ENCODE measurements at places on chromosomes 1 and 21.

- DNase-seq = no peak
Measured at GRCh38 chr1:26578167-26578566, 48.6 kb downstream of the RPS6KA1 start.

- no peak for DNase-seq
Measured at GRCh38 chr1:42691157-42691498, 8.9 kb downstream of the YBX1 start.

- peak; percentile 81 for DNase-seq
Measured at GRCh38 chr1:8889925-8890785, 11.7 kb upstream of the ENO1 start.

DNA sequence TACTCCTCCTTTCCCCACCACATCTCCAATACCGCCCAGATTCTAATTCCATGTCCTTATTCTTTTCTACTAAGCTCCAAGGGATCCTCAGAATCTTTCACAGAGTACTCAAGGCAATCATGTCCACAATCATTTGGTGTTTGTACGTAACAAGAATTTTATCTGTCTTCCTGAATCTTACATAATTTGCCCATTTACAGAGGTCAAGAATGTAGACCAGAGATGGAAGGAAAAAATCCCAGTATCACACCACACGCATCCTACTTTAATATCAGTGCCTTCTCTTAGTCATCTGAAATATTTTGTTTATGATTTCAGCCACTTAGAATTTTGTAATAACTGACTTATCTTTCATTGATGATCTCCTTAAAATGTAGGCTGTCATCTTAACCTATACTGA, 366.0 kb upstream of the LRRC7 start:
- DNase-seq = no peak

DNA sequence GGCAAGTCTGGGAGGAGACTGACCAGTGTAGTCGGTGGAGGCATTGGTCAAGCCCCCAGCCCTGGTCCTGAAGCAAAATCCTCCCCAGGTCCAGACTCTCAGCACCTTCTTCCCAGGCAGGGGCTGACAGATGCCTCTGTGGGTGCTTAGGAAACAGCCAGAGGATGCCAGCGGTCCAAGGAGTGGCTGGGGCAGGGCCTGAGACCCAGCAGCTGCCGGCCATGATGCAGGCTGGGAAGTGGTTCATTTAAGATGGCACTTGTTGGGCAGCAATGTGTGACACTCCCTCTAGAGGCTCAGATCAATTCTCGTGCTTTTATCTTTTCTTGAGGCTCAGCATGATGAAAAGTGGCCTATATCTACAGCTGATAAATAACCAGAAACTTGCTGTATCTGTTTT, 165.0 kb upstream of the VAMP3 start:
- DNase-seq = no peak

DNA sequence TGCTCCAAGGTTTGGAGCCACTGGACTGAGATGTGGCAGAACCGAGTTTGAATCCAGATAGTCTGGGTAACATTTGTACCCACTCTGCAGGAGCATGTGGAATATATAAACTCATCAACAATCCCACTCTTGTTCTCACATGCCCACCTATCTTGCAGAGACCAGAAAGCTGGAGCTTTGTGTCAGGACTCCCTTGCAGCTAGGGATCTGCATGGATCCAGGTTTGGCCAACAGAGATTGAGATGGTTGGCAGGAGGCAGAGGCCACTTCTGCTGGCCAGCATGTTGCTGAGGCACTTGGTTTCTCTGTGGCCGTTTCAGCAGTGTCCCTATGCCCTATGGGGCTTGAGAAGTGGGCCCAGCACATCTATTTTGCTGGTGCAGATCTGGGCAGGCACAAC, 208.3 kb downstream of the KAZN start:
- DNase-seq = no peak

- DNase-seq = no peak
Measured at GRCh38 chr1:9957726-9958125, 14.5 kb downstream of the NMNAT1 start.

DNA sequence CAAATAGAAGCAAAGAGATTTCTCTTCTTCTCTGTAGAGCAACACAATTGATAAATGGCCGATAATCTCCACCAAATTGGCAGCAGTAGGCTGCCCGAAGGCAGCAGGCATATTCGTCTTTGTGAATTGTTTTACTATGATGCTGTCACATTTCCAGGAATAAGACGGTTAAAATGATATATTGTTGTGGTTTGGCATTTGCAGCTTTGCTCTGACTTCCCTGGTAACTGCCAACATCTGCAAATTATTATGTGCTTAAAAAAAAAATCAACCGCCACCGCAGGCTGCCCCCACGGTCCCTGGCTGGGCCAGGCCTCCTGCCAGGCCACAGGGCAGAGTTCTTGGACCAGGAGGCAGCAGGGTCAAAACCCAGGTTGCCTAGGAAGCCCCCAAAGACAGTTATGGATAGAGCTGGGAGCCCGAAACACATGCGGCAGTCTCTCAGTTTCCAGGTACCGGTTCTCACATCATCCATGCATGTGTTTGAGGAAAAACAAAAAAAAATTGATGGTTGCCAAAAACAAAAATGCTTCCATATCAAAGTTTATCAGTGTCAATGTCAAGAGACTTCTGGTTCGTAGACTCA, 179.3 kb downstream of the ETS2 start:
- DNase-seq = peak; percentile 25

- DNase-seq = no peak
Measured at GRCh38 chr1:159980786-159981185, 26.7 kb upstream of the SLAMF9 start.

GRCh38 chr1:12658531-12659453, 14.9 kb downstream of the AADACL4 start:
- peak; percentile 67 for DNase-seq

DNA sequence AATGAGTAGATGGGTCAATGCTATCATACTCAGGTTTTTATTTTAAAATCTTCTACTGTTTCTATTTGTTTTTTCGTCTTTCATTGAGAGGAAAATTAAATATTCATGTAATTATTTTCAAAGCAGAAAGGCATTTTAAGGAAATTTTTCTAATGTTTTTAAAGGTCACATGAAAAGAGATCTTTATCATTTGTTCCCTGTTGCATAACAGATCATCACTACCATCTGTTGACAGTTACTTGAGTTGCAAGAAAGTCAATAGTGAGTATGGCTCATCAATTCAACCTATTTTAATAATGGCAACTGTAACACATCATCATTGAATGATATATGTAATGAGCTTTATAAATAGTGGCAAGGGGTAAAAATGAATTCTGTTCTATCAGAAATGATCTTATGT, 369.7 kb downstream of the DPYD start:
- no peak for DNase-seq

DNA sequence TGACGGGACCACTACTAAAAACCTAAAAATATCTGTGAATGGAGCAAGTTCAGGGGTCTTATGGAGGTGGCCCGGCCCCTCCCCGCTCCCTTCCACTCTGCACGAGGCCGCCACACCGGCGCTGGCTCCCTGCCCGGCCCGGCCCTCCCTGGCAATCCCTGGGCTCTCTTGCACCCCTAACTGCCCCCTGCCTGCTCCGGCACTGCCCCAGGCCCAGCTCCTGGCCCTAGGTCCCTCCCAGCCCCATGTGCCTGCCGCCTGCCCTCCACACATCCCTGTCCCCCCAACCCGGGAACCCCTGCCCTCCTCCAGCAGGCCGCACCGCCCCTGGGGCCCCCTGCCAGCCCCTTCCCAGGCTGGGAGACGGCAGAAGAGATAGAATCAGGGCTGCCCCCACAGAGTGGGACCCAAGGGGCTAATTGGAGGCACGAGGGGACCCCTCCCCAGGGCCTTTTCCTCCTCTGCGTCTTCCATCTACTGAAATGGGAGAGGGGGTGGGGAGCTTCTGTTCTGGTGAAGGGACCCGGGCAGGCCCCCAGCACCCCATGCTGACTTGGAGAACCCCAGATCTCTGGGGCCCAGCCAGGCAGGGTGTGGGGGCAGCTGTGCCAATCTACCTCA, 9.3 kb upstream of the CTRC start:
- no peak for DNase-seq

- no peak for DNase-seq
Measured at GRCh38 chr1:241640867-241641622, 876 bp upstream of the CHML start.

DNA sequence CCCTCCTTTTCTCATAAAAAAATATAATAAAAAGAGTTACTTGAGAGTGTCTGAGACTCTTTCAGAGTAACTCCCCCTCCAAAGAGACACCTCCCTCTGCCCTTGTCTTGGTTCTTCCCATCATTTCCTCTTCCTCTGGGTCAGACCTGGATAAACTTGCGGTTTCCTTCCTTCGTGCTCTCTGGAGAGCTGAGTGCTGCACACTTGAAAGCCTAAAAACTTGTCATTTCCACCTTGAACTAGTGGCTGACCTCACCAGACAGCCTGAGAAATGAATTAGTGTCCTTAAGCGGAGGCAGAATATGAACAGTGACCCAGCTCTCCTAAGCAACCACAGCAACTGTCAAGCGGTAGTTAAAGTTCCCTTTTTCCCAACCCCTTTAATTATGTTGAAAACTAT, 88.4 kb upstream of the PROX1 start:
- DNase-seq = no peak

GRCh38 chr1:59669752-59670312, 144.9 kb upstream of the HOOK1 start:
- peak; percentile 2 for DNase-seq

DNA sequence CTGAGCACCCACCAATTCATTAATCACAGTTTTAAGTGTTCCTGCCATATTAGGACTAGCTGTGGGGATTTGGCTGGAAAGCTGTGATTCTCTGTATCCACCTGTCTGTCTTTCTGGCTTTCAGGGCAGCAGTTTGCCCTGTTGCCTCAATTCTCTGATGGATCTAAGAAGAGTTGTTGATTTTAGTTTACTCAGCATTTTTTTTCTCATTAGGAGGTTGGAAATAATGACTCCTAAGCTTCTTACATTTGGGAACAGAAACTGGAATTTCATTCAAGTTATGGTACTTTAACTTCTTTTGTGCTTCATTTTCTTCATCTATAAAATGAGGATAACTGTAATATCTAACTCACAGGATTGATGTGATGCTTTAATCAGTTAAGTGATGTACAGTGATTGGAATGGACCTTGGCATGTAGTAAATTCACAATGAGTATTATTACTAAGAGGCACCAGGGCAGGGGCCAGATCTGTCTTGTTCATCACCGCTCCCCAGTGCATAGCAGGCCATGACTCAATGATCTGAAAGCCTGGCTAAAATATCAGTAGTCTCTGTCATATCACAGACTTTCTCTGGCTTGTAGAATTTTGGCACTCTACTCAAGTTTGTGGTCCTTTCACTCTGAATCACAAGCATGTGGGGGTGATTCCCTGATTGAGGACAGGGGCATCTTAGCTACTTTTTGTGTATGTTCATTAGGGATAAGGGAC, 51.4 kb upstream of the GREM2 start:
- no peak for DNase-seq

- DNase-seq = no peak
Measured at GRCh38 chr1:5601516-5601915, 390.7 kb downstream of the NPHP4 start.

GRCh38 chr1:215830226-215830810, 263.2 kb downstream of the KCTD3 start:
- no peak for DNase-seq

DNA sequence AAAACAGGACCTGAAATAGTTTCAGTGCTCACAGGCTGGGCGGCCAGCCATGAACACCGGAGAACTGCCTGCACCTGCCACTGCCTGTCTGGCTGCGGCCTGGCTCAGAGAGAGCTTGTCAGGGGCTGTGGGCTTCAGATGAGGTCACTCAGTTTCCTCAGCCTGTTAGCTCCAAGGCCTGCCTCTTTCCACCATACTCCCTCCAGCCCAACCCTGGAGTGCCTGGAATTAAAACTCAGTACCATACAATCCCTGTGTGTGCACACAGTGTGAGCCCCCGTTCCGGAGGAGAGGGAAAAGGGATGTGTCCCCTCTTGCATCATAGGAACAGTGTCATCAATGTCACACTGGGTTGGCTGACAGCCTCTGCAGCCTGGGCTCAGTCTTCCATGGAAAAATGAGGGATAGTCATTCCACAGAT, 16.2 kb downstream of the CACNA1S start:
- no peak for DNase-seq

DNA sequence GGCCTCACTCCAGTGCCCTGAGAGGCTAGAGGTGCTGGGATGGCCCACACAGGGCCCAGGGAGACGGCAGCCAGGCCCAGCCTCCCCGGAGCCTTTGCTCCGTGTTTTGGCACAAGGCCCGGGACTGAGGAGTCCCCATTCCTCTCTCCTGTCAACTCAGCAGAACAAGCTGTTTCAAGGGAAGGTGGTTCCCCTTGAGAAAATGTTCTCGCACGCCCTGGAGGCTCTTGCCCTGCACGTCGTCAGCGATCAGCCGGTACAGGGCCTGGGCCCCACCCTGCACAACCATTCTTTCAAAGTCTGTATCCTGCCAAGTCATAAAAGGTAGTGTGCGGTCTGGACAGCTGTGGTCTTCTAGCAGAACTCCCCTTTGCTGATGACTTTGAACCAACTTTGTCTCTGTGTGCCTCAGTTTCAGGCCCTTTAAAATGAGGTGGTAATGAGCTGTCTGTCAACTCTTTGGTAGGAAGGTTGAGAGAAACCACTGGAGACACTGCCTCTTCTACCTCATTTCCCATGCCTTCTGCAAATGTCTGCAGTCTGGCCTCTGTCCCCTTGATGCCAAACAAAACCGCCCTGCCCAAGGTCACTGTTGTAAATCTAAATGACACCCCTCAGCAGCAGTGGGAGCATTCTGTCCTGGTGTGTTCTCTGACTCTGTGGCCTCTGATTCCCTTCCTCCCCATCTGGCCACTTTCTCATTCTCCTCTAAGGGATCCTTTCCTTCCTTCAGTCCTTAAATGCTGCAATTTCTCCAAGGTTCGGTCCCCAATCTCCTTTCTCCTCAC, 138.6 kb upstream of the JUN start:
- no peak for DNase-seq
